ENCODE measurements at places on chromosomes 3 and 15.
A peak's percentile ranks its signal among the peaks of the same experiment; 100 is the strongest.

- DNase-seq: no peak
These were observed 23.1 kb upstream of the CFAP161 start for GRCh38 chr15:81111018-81111417.

DNA sequence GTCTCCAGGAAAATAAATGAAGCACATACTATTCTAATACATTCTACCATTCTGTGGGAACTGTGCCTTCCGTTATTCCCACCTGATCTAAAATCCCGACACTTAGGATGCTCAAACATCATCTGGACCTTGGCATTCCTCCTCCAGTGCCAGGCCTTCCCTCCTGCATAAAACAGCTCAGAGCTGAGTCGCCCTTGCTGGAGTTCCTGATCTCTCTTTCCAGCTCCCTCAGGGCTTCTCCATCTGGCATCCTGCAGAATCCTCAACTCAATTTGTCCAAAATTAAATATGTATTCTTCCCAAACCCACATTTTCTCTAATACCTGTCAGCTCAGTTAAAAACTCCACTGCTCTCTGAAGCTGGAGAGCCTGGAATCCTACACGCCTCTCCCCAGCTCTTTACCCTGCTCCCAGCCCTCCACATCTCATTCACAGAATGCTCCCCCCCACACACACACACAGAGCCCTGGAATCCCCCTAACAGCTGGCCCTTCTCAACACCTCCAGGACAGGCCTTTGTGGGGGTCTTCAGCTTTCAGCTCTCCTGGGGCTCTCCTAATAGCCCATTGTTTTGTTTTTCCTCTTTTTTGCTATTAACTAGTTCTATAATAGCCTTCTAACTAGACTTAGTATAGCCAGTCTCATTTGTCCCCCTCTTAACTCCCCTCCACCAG is 78.5 kb downstream of the HMG20A start:
- no peak for DNase-seq

GRCh38 chr3:162041622-162042021 is 545.0 kb downstream of the OTOL1 start:
- no peak for DNase-seq

DNA sequence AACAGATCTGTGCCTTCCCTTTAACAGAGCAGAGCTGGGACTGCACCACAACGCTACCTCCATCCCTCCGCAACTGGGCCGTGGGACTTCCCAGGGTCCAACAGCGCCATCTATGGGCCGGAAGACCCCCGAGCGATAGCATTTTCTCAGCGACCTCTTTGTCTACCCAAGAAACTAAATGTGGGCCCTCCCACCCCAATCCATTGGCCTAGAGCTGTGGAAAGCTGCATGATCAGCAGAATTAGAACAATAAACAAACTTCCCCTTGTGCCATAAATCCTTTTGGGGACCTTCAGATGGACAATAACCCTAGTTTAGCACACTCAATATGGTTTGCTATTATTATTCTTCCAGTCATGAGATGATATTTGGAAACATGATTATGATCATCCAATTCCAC is 74.8 kb upstream of the NTRK3 start:
- peak; percentile 79 for DNase-seq

- DNase-seq: no peak
These were observed 30.7 kb upstream of the PPM1L start for GRCh38 chr3:160725338-160725737.

GRCh38 chr3:154540950-154541604 is 111.1 kb upstream of the GPR149 start:
- no peak for DNase-seq

DNA sequence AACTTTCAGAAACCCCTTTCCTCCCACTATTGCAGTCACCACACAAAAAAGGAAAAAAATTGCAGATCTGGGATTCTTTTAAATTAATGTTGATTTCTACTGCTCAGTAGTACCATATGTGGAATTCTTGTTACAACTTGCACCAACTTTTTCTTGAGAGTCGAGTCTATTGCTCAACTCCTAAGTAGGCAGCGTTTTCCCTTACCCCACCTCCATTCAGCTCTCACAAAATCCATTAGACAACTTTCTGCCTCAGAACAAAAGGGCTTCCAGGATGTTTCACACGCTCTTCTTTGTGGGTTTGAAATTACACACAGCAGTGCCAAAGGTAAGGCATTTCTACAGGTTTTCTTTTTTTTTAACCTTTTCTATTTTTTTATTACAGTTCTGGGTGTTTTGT is 179.5 kb downstream of the ANXA2 start:
- DNase-seq: no peak

DNA sequence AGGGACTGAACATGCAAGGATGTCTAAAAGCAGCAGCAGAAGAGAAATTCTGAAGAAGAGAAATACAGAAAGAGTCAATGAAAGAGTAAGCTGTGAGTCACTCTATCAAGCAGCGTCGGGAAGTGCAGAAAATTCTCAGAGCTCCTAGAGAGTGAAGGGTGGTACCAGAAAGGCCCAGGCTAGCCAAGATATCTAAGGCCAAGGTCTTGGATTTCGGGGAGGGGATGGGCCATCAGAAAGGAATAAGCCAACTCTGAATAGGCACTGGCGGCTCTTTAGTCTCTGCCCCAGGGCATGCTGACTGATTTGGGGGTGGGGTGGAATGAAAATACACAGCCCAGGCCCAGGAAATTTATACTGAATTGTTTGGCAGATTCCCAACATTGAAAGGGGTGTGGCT is 70.8 kb downstream of the GPR156 start:
- DNase-seq: no peak

DNA sequence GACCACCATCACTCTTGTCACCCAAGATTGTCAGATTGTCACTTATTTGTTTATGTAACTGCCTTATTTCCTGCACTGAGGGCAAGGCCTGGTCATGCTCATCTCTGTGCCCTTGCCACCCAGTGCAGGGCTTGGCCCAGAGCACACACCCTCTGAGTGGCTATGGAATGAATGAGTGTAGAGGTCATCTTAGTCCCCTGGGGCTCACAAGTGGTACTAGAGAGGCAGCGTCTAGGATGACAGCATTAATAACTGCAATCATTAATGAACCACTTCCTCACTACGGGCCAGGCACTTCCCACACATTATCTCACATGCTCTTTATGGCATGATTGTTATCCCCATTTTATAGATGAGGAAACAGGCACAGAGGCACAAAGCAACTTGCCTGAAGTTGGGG is 117.0 kb downstream of the SMAD6 start:
- no peak for DNase-seq

DNA sequence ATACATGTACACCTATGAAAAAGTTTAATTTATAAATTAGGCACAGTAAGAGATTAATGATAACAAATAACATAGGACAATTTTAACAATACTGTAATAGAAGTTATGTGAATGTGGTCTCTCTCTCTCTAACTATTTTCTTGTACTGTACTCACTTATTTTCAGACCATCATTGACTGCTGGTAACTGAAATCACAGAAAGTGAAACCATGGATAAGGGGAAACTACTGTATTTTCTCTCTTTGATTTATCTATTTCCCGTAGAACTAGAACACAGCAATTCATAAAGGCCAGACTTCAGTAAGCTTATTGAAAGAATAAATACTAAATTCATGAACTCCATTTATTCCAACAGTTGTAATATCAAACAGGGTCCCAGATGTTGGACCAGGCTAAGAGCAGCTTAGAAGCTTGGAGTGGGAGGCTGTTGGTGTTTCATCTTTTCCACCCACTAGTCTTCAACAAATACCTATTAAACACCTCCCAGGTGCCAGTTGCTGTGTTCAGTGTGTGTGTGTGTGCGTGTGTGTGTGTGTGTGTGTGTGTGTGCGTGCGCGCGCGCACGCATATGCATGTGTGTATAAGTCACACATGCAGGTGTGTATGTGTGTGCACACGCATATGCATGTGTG is 235.4 kb downstream of the FOXP1 start:
- DNase-seq: peak; percentile 25

GRCh38 chr15:79067072-79067833 is 23.3 kb downstream of the RASGRF1 start:
- DNase-seq: no peak

DNA sequence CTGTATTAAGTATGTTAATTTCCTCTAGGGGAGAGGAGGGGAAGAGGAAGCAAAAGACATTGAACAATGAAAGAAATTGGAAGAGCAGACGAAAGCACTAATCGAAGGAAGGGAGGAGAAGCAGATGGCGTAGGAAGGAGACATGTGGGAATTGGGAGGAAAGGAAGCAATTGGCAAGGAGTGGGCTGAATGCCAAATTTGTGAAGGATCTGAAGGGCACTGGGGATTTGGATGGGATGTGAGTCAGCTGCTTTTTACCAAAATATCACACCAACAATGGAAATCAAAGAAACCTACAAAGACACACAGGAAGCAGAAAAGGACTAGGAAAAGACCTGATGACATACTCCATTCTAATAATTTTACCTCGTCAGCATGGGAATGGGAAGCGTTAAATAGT is 1029.8 kb downstream of the ROBO1 start:
- DNase-seq: no peak

DNA sequence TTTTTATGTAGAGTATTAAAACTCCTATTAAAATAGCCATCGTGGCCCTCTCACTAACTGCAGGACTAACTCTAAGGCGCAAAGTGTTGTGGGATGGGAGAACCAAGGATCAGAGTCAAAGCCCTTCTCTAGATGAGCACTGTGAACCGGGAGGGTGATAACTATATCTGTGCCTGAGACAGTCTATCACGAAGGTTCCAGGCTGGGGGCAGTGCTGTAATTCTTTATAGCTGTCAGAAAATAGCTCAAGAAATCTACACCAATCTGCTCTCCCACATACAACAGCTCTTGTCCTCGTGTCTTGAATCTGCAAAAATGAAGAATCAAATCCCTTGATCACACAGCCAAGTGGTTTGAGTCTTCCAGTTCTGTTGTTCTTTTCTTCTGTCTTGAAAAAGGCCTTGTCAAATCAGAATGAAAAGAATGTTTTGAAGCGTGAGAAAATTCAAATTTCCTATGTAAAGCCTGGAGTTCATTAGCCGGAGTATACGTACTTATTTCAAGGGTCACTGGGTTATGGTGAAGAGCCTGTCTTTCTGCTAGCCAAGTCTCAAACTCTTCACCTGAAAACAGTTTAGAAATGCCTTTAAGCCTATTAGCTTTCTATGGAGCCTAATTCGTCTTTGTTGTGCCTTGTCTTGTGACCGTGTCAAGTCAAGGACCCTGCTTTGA is 185.3 kb upstream of the NECTIN3 start:
- DNase-seq: no peak

GRCh38 chr3:12905316-12906071 is 64.1 kb upstream of the RPL32 start:
- DNase-seq: no peak

DNA sequence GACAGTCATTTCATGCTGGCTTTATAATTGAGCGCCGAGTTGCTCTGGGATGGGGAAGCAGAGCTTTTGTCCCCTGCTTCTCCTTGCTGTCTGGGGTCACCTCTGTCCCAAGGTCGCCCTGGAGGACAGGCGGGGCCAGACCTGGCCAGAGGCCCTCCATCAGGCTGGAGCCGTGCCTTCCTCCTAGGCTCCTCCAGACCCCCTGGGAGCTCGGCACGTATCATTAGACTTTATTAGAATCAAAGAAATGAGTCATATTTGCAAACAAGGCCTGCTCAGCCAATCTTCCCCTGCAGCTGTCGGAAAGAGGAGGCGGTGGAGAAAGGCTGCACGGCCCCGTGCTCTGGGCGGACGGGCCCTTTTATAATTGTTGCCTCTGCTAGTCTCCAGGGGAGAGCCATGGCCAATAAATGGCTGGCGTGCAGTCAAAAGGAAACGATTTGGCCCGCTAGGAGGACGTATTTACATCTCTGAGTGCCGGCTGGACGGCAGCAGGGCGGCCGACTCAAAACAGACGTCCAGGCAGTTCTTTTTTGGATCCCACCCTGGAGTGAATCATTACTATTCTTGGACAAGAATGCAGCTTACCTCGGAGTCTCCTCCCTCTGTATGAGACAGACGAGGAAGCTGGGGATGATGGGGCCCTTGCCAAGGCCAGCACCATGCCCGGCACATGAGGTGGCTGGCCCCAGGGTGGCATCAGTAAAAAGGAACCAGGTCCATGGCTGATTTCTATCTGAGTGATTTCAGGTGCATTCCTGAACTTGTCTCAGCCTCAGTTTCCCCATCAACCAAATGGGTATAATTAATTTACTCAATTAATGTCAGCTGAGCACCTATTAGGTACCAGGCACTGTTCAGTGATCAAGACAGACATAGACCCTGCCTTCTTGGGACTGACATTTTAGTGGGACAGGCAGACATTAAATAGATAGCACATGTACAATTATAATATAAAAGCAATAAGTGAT is 50.6 kb downstream of the SLC6A6 start:
- DNase-seq: no peak

DNA sequence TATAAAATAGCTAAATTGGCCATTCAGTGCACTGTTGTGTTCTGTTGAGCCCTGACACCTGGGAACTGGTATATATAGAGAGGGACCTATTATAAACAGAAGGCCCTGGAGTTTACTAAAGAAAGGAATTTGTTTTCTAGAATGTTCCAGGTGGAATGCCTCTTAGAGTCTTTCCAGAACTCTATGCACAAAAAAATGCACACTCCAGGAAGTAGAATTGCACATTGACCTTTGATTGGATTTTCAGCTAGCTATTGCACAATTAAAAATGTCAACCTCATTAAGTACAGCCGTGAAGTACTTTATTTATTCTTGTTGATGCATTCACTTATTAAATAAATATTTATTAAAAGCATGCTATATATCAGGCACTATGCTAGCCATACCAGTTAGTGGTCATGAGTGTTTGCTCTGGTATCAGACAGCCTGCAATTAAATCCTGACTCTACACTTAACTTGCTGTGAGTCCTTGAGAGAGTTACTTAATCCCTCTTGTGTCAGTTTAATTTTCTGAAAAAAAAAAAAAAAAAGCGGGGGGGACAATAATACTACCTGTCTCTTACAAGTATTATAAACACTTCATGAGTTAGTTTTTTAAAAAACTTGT is 40.8 kb downstream of the NDUFB4 start:
- DNase-seq: no peak

DNA sequence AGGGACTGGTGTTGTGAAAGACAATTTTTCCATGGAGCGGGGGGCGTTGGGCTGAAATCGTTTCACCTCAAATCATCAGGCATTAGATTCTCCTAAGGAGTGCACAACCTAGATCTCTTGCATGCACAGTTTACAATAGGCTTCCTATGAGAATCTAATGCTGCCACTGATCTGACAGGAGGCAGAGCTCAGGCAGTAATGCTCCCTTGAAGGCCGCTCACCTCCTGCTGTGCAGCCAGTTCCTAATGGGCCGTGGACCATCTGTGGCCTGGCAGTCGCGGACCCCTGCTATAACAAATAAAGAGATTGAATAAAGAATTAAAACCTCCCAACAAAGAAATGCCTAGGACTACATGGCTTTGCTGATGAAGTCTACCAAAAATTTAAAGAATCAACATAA is 25.3 kb upstream of the ANKRD28 start:
- DNase-seq: no peak

DNA sequence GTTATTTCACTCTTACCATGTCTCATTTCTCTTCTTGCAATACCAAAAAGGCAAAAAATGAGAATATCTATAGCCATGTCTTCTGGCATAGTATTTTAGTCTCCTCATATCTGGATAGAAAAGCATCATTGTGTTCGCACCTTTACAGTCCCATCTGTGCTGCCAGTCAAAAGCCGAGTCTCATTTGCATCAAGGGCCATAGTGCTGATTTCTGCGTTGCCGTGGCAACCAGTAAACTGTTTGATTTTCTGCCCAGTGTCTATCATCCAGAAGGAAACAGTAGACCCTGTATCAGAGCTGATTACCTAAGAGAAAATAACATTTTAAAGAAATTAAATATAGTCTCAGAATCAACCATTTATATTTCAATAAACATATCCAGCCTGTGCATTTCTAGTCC is 86.1 kb upstream of the SERPINI2 start:
- no peak for DNase-seq
